ENCODE measurements at places on chromosomes 5 and 9.
A peak's percentile ranks its signal among the peaks of the same experiment; 100 is the strongest.

GRCh38 chr5:164354139-164354751 lies 848.8 kb downstream of the MAT2B start:
- no peak for DNase-seq

GRCh38 chr9:134229466-134230091 lies 65.2 kb upstream of the RNU6ATAC start:
- DNase-seq: no peak

DNA sequence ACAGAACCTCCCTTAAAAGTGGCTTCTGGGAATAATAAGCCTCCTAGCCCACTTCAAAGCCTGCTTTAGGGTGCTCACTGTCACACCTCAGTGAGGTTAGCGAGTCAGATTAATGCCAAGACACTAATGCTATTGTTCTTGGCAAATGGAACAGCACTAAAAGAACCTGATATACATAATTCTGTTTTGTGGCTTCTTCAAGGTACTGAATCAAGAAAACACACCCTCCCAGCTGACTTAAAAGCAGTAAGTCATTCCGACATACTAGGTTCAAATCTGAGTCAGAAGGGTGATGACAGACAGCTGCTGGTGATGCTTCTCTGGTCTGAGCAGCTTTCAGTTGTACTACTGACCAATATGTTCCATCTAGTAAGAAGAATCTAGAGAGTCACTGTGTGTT lies 121.6 kb downstream of the OXCT1 start:
- no peak for DNase-seq

DNA sequence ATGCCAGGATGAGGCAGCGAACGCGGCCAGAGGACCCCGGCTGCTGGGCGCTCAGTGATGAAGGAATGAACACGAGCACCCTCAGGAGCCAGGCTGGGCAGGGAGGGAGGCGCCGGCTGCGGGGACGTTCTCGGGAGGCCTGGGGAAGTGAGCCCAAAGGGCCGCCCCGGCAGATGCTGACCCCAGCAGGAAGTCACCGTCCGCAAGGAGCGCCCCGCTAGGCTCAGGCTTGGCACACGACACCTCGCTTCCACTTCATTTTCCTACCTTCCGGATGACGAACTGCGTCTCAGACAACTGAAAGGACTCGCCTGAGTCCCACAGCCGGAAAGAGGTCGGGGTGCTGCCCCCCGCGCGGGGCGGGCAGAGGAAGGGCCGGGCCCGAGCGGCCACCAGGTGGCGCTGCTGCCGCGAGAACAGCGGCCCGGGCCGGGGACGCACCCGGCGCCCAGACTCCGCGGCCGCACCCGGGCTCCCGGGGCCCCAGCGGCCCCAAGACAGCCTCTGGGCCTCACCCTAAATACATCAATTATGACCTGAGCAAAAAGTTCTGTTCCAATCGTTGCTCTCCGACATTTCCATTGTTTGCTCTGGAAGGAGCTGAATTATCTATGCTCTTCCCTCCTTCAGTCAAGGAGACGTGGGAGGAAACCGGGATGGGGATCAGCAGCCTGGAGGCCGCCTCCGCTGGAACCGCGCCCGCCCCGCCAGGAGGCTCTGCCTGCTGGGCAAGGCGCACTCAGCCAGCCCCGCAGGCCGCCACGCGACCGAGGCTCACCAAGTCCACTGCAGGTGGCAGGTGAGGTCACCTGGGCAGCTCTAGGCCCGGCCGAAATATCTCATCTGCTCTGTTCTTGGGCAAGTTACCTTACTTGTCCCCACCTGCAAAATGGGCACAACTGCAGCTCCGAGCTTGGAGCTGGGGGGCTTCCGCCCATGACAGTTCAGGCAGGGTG lies 107.0 kb downstream of the ZNF354C start:
- peak; percentile 34 for DNase-seq

Measured in transverse colon (tissue), 4 donors.